Muscle of leg (tissue), 16 donors: ENCODE measurements at places on chromosomes 3 and 15.

DNA sequence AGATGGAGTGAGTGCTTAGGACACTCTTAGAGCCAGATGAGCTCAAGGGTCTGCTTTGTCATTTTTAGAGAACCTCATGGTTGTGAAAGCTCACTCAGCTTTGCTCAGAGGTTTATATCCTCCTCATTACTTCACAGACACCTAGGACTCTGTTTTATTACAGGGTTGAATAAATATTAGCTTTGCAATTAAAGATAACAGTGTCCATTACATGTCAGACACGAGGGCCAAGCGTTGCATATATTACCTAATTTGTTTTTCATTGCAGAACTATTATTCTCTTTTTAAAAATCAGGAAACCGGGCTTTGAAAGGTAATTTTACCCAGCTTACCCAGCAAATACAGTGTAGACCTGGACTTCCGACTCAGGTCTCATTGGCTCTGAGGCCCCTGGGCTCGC, 16.1 kb downstream of the MAP6D1 start:
- DNase-seq = no peak

DNA sequence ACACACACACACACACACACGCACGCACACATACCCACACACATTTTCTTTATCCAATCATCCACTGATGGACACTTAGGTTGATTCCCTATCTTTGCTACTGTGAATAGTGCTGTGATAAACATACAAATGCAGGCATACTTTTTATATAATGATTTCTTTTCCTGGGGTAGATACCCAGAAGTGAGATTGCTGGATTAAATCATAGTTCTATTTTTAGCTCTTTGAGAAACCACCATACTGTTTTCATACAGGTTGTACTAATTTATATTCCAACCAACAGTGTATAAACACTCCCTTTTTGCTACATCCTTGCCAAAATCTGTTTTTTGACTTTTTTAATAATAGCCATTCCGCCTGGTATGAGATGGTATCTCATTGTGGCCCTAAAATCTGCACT, 94.5 kb upstream of the GK5 start:
- DNase-seq = no peak

GRCh38 chr3:133887074-133887802, 8.4 kb downstream of the RAB6B start:
- DNase-seq = no peak

DNA sequence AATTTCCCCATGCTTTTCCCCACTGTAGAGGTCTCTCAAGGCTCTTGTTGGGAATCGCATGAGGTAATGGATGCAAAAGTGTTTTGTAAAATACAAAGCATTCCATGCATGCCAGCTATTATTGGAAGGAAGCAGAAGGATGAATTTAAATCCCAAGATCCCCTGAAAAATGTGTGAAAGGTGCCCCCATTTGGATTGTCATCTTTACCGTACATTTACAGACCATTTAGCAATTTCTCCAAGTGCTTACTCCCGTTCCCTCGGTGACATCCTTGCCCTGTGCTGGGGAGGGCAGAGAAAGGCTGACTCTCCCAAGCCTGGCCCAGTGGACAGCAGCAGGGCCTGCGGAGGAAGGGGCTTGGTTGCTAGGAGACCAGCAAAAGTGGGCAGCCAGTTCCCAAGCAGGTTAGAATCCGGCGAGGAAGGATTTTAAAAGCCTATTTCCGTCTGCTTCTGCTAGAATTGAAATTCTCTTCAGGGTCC, 31.1 kb upstream of the NEO1 start:
- no peak for DNase-seq

DNA sequence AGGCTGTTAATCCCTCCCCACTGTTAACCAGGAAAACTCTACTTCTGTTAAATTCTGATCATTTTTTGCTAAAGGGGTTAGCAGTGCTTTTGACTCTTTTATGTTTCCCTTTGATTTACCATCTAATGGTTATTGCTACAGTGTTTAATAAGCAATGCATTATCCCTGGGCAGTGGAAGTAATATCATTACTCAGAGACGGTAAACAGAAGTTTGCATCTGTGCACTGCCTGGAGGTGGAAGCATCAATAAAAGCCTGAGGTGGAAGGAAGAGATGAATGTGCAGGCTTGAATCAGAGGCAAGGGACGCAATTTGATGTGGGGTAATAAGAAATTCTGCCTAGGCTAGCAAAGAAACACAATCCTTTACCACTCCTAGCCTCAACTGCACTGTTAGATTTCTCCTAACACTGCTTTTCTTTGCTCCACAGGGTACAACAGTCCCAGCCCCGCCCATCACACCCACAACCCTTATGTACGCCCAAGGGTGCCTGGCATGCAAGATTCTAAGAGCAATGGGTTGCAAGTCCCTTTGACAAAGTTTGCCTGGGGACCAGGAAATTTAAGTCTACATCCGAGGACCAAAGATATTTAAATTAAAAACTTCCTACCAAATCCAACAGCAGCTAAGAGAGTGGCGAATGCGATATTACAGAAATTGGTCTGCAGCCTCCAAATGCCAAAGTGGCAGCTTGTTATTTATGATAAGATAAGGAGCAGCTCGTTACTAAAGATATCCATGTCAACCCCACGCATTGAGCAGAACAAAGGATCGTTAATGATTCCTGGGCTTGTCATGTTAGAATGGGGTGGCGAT, 261.4 kb downstream of the FHIT start:
- no peak for DNase-seq

GRCh38 chr15:90838139-90838538, 30.2 kb upstream of the FURIN start:
- DNase-seq = no peak
